ENCODE measurements at places on chromosomes 7 and 10. TPM values are rescaled to one million over a fixed set of nuclear protein-coding genes. Genes with fewer than 3 reads are reported as not detected.

The TMEM140 gene
- 0.49 TPM for total RNA-seq

The FRMPD2 gene
- 4.2 TPM for total RNA-seq

The CYP2E1 gene
- 6.6 TPM for total RNA-seq

The PDK4 gene
- total RNA-seq: 6.4 TPM

The RHOBTB1 gene
- total RNA-seq: 27.5 TPM

The GATAD1 gene
- total RNA-seq: 20.2 TPM

The DEPP1 gene
- 3.4 TPM for total RNA-seq

The TSPAN12 gene
- total RNA-seq: 3.9 TPM

The NKX1-2 gene
- 0.25 TPM for total RNA-seq

The CNOT4 gene
- total RNA-seq: 21.9 TPM

The STK17A gene
- total RNA-seq: 13.0 TPM
